Gastrocnemius medialis (tissue), 4 donors: ENCODE measurements at places on chromosomes 6 and 20. TPM values are rescaled to one million over a fixed set of nuclear protein-coding genes. Genes with fewer than 3 reads are reported as not detected.

TMEM74B gene
- total RNA-seq, result not detected

DNA sequence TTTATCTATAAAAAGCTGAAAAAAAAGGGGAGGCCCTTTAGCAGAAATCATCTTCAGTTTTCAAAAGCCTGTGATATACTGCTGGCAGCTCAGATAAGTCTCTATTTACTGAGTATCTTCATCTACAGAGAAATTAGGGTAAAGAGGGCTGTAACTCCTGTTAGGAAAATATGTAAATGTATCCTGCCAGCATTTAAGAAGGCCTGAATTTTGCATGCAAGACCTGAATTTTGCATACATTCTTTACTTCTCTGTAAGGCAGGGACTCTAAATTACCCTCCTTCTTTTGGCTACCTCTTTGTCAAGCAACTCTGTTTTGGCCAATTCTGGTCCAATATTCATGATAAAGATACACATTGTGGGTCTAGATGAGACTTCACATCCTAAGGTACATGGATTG is 150.6 kb upstream of the SPACA1 start:
- no peaks in the 10 kb centered on the region for H3K27me3 ChIP-seq
- DNase-seq, result no peak
- H3K36me3 ChIP-seq, result no peaks in the 10 kb centered on the region
- no peak overlapping the region for H3K27ac ChIP-seq
- no peaks in the 10 kb centered on the region for H3K4me1 ChIP-seq
- H3K4me3 ChIP-seq, result no peak overlapping the region

DNA sequence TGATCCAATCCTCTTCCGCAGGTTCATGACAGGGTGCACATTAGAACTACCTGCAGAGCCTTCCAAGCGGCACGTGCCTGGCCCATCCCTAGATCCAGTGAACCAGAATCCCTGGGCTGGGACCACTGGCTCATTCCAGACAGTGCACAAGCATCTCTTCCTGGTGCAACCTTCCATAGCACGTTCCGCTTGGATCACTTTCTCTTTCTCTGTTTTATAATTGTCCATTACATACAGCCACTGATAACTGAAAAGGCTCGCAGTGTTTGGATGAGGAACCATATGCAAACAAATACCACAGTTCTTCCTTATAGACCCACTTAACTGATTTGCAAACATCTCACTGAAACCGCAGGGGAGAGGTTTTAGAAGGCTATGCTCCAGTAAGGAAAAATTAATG is 59.6 kb upstream of the DDR1 start:
- H3K4me3 ChIP-seq, result no peak overlapping the region
- H3K36me3 ChIP-seq, result no peaks in the 10 kb centered on the region
- H3K27me3 ChIP-seq, result no peaks in the 10 kb centered on the region
- H3K4me1 ChIP-seq, result peaks cover 38% of the 10 kb centered on the region
- H3K27ac ChIP-seq, result no peak overlapping the region
- DNase-seq, result no peak

GRCh38 chr20:2952766-2953165 is 79.5 kb downstream of the PTPRA start:
- no peak for DNase-seq
- H3K4me3 ChIP-seq, result no peak overlapping the region
- H3K36me3 ChIP-seq, result no peaks in the 10 kb centered on the region

GRCh38 chr6:88111991-88112390 is 54.2 kb downstream of the CNR1 start:
- no peaks in the 10 kb centered on the region for H3K4me1 ChIP-seq
- no peak for DNase-seq
- no peak overlapping the region for H3K27ac ChIP-seq
- H3K27me3 ChIP-seq, result no peaks in the 10 kb centered on the region

SLC12A5 gene
- total RNA-seq, result not detected

GRCh38 chr20:21053002-21053762 is 53.0 kb downstream of the LINC00237 start:
- no peak overlapping the region for H3K27ac ChIP-seq
- no peak for DNase-seq
- no peak overlapping the region for H3K4me3 ChIP-seq
- H3K27me3 ChIP-seq, result no peaks in the 10 kb centered on the region

DNA sequence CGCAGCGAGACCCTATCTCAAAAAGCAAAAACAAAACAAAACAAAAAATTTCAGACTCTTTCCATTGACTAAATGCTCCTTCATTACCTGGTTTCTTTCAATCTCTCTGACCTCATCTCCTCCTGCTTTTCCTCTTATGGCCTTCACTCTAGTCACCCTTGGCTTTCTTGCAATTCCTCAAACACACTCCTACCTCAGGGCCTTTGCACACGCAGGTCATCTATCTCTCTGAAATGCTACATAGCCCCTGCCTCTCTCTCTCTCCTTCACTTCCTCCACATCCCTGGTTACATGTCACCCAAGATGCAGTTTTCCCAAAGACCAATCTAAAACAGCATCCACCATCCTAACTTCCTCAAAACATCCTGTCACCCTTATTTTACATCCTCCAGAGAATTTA is 96.8 kb downstream of the PREX1 start:
- H3K4me3 ChIP-seq, result no peak overlapping the region
- H3K27ac ChIP-seq, result no peak overlapping the region
- no peaks in the 10 kb centered on the region for H3K36me3 ChIP-seq

DNA sequence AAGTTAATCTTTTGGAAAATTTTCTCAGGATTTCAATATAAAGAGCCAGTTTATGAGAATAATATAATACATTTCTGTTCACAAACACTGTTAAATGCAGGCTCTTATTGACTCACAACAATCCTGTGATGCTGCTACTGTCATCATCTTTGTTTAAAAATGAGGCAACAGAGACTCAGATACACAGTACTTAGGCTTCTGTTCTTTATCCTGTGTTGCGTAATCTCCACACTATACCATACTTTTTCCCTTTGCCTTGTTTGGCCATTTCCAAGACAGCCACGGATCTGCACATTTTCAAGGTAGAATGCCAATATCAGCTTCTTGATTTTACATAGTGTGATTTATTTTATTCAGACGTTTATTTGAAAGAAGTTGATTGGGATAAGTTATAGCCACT is 699.0 kb upstream of the CITED2 start:
- no peaks in the 10 kb centered on the region for H3K27me3 ChIP-seq
- no peak for DNase-seq
- H3K36me3 ChIP-seq, result no peaks in the 10 kb centered on the region
- no peak overlapping the region for H3K27ac ChIP-seq

DNA sequence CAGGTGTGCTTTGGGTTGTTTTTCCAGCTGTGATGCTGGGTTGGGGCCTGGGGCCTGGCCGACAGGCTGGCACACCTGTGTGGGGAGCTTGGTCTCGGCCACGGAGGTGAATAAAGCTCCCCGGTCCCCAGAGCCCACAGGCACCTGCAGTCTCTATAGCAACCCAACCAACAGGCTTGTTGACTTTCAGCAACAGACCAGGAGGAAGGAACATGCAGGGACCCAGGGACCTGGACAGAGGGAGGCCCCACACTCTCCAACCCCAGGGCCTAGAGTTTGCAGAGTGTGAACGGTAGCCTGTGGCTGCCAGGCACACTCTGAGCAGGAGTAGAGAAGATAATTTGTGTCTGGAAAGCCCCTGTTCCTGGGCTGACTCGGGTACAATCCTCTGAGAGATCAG is 14.6 kb upstream of the SYNJ2 start:
- H3K4me1 ChIP-seq, result no peaks in the 10 kb centered on the region
- H3K27ac ChIP-seq, result no peak overlapping the region
- H3K4me3 ChIP-seq, result no peak overlapping the region
- no peaks in the 10 kb centered on the region for H3K27me3 ChIP-seq
- no peak for DNase-seq
- H3K36me3 ChIP-seq, result no peaks in the 10 kb centered on the region

DNA sequence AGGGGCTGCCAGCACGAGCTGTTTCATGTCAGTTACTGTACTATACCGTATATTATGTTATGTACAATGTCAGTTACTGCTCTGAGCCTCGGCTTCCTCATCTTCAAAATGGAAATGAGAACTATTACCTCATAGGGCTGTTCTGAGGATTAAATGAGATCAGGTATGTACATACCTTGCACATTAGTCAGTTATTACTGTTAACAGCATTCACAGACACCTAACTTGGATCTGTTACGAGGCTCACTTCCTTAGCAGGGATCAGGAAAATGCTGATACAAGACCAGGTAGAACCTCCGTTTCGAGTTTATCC is 69.7 kb upstream of the TBC1D7 start:
- no peaks in the 10 kb centered on the region for H3K27me3 ChIP-seq
- peaks cover 24% of the 10 kb centered on the region for H3K4me1 ChIP-seq
- DNase-seq, result no peak

- no peak overlapping the region for H3K4me3 ChIP-seq
- no peaks in the 10 kb centered on the region for H3K36me3 ChIP-seq
- no peak overlapping the region for H3K27ac ChIP-seq
- H3K27me3 ChIP-seq, result no peaks in the 10 kb centered on the region
Observed at GRCh38 chr6:115796829-115797228, 263.9 kb downstream of the FRK start.

CLVS2 gene
- 0.36 TPM for total RNA-seq

DNA sequence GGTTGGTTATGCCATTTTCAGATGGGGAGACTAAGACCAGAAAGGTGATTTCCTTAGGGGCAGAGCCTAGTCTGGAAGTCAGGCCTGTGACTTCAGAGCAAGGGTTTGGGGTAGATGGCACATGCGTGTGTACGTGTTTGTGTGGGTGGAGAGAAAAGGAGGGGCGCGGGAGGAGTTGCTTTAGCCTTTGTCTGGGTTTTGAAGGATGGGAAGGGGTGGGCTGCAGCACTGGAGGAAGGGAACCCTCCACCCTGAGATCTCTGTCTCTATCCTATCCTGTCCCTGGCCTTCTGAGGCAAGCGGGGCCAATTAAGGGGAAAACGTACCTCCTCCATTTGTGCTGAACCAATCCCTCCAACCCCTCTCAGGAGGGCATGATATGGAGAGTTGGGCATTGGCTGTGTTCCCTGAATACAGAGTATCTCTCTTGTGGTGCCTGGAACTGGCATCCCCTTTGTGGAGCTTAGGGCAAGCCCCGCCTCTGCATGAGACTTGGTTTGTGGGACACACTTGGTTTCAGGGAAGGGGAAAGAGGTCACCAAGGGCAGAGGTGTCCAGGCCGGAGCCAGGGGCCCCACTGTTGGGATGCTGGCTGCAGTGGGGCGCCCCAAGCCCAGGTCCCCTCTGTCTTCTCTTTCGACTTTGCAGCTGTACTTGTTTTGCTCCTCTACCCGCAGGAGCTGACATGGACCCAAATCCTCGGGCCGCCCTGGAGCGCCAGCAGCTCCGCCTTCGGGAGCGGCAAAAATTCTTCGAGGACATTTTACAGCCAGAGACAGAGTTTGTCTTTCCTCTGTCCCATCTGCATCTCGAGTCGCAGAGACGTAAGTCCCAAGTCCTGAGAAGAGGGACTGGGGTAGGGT is at the start of gene DBNDD2:
Gene DBNDD2 (plus strand): TSS at position 507 of the 863 bp plus-strand sequence. CDS start 179 bp downstream, at position 686.
- H3K36me3 ChIP-seq, result no peaks in the 10 kb centered on the region
- H3K27me3 ChIP-seq, result no peaks in the 10 kb centered on the region
- H3K27ac ChIP-seq, result peak within 1 kb of the TSS; percentile 96
- peaks cover 43% of the 10 kb centered on the region for H3K4me1 ChIP-seq
- DNase-seq, result no peak

DNA sequence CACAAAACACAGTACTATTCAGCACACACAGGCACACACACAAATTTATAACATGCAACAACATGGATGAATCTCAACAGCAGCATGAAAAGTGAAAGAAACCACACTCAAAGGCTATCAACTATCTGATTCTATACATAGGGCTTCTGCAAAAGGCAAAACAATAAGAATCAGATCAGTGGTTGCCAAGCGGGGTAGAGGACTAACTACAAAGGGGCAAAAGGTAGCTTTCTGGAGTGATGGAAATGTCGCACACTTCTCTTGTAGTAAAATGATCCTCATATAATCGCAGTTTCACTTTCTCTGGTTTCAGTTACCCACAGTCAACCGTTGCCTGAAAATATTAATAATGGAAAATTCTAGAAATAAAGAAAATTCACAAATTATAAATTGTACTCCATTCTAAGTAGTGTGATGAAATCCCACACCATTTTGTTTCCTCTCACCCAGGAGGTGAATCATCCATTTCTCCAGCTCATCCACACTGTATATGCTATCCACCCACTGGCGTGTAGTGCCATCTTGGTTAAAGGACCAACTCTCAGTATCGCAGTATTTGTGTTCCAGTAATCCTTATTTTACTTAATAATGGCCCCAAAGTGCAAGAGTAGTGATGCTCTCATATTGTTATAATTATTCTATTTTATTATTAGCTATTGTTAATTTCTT is 12.8 kb upstream of the PLN start:
- no peaks in the 10 kb centered on the region for H3K27me3 ChIP-seq
- peak overlapping the region; percentile 47 for H3K27ac ChIP-seq
- no peak overlapping the region for H3K4me3 ChIP-seq
- DNase-seq, result no peak
- H3K4me1 ChIP-seq, result peaks cover 29% of the 10 kb centered on the region

DNA sequence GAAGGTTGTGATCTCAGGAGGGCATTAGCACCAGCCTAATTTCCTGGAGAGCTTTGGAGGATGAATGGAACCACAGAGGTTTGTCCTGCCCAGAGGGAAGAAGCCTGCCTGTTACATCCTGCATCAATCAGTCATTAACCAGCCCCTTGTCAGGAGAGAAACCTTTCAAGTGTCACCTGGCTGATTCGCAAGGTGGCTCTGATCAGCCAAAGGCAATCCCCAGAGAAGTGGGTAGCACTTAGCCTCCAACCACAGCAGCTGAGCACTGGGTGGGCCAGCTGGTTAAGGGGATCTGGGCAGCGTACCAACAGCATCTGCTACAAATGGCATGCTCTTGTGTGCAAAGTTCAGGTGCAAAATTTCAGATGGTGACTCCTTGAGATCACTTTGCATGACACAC is 26.9 kb downstream of the ANKEF1 start:
- no peaks in the 10 kb centered on the region for H3K4me1 ChIP-seq
- no peak overlapping the region for H3K4me3 ChIP-seq
- H3K36me3 ChIP-seq, result no peaks in the 10 kb centered on the region
- H3K27ac ChIP-seq, result no peak overlapping the region
- H3K27me3 ChIP-seq, result no peaks in the 10 kb centered on the region

DNA sequence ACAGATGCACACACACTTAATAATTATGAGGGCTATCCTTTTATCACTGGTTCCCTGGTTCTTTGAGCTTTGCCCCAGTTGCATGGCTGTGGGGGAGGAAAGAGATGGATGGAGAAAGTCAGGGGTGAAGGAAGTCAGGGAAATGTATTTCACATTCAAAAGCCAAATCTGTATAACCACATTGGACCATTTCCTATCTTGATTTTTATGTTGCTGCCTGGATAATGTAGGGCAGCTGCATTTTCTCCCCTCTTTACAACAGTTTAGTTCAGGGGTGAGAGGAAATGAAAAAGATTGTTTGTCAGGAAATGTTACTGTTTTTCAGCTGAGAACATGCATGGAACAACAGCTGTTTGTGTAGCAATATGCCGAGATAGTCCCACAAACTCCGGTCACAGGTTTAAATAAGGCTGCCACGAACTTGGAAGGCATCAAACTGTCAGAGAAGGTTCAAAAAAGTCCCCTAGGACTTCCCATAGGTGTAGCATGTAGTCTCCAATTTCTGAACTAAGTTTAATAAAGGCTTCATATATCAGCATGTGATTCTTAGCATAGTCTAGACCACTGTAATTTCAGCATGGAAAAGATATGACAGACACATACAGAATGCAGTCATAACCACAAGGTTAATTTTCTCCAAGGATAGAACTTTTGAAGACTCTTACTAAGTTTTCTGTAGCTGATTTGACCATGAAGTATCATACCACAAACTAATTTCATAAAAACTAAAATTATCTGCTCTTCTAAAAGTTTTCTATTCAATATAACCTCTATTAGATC is 82.1 kb upstream of the COL21A1 start:
- no peak for DNase-seq
- no peaks in the 10 kb centered on the region for H3K27me3 ChIP-seq
- no peaks in the 10 kb centered on the region for H3K36me3 ChIP-seq
- no peak overlapping the region for H3K27ac ChIP-seq
- H3K4me3 ChIP-seq, result no peak overlapping the region

PSORS1C1 gene
- not detected for total RNA-seq

VSTM2L gene
- 2.4 TPM for total RNA-seq
